CD4-positive, alpha-beta T cell (primary cell): ENCODE measurements at places on chromosomes 12 and 14.
A peak's percentile ranks its signal among the peaks of the same experiment; 100 is the strongest.

DNA sequence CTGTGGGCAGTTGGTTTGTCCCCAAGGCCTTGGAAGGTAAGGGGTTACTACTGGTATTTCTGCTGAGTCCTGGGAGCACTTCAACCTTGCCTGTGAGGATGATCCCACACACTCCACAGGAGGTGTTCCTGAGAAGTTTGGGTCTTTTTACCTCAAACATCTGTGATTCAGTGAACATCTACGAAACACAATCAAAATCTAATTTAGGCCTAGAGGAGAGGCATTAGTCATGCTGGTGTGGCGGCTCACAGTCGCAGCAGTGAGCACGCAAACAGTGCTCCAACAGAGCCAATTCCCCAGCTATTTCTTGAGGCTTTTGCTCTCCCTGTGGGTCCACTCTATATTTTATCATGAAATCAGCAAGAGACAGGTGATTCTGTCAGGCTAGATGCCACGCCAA lies 107.6 kb downstream of the APAF1 start:
- no peak for DNase-seq

DNA sequence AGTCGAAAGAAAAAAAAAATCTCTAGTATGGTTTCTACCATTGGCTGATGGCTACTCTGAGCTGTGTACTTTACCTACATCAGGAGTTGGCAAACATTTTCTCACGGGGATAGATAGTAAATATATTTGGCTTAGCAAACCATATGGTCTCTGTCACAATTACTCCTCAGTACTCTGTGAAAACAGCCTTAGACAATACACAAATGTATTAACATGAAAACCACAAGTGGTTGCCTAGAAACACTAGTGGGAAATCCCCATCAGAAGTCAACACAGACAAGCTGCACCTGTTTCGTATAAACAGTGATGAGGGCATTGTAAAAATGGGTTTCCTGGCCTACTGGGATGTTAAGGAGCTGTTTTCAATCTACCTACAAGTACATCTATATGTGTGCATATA lies 84.6 kb upstream of the NAV3 start:
- no peak for DNase-seq

- DNase-seq, result no peak
Measured at GRCh38 chr12:19971361-19972280, 396.7 kb upstream of the PDE3A start.

GRCh38 chr14:99648027-99648784 lies 3.3 kb downstream of the HHIPL1 start:
- DNase-seq, result no peak

DNA sequence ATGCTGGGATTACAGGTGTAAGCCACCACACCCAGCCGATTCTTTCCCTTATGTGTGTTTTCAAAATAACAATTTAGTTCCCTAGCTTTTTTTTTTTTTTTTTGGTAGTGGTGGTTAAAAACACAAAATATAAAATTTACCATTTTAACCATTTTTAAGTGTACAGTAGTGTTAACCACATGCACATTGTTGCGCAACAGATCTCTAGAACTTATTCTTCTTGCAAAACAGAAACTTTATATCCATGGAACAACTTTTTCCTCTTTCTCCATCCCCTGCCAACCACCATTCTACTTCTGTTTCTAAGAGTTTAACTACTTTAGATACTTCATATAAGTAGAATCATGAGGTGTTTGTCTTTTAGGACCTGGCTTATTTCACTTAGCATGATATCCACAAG lies 1.1 kb upstream of the NDUFA12 start:
- DNase-seq, result peak; percentile 15
